ENCODE measurements at places on chromosomes 4 and X.

DNA sequence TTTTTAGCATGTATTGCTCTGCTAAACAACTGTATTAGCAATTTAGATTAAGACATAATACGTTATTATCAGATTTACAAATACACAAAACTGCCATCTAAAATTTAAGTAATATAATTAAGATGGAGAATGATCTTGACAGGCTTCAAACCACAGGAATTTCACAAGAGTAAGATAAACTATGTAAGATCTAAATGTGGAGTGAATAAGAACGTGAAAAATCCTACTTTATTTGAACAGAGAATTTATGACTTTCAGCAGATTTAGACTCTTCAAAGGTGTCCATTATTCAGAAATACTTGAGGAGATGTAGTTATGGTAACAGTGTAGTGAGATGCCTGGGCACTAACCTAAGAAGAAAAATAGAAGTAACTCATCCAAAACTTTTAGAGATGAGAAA, 73.2 kb downstream of the SLC4A4 start:
- DNase-seq = no peak

- DNase-seq = no peak
Measured at GRCh38 chrX:47215291-47215900, 3.1 kb upstream of the CDK16 start.

GRCh38 chr4:1195109-1195671, 22.8 kb upstream of the SPON2 start:
- no peak for DNase-seq

DNA sequence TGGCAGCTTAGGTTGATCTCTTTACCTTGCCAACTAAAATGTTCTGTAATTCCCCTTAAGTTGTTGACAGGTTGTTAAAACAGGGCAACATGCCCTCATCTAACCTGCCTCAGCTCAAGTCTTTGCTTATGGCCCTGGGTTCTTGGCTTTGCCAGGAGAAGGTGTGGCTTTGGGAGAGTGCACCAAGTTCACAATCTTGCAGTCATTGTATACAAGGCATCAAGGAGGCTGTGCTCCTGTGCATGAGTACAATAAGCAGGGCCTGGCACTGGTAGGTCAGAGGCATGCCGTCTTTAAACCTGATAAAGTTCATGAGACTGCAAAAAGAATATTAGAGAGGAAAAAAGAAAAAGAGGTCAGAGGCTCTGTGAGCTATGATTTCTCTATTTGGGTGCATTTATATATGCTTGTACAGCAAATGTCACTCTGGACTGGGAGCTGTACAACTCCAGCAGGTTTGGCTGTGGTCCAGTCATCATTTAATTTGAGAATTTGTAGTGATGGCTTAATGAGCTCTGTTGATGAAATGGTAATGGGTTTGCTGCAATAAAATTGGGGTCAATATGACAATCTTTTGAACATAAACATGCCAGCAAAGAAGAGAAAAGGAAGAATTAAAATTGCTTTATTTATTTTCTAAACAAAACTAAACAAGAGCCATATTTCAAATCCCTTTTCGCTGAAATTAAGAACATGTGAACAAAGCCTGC, 30.3 kb downstream of the AREG start:
- no peak for DNase-seq

- DNase-seq = no peak
Measured at GRCh38 chr4:46081248-46081647, 42.6 kb downstream of the GABRG1 start.

DNA sequence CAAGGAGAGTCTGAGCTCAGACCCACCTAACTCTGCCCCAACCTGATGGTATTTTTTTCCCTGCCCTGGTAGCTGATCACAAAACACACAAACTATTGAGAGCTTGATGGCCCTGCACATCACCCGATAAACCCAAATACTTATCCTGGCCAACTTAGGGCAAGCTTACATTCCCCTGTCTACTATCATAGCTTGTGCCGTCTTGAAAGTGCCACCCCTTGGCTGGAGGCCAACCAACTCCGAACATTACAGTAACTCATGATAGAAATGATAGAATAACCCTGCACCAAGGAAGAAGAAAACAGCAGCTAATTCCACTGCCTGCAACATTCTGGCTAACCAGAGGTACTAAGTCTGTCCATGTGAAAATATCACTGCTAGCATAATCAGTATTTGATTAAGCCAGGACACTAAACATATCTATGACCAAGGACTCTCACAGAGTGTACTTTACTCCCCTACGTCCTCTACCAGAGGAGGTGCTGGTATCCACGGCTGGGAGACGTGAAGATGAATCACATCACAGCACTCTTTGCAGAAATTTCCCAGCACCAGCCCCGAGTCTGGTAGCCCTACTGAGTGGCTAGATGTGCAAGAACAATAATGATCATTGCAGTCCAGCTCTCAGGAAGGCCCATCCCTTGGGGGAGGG, 8.9 kb downstream of the STBD1 start:
- DNase-seq = no peak

GRCh38 chr4:38780833-38781484, 1.8 kb downstream of the TLR10 start:
- DNase-seq = no peak

DNA sequence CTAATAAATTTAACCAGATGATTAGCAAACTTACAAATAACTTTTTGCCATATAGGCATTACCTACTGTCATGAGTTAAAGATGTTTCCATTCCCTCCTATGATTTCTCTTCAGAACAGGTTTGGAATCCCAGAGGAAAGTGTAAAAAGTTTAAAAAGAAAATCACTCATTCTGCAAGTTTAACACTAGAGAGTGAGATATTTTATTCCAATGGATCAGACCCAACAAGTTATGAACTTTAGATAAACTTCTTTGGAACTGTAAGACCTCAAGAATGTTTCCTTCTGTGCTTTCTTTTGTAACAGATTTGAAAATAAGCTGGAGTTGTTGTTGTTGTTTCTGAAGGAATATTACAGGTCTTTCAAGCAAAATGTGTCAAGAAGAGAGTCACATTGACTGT, 51.6 kb downstream of the PPP3CA start:
- DNase-seq = no peak

GRCh38 chr4:56979421-56980072, 851 bp downstream of the POLR2B start:
- DNase-seq = peak; percentile 31

DNA sequence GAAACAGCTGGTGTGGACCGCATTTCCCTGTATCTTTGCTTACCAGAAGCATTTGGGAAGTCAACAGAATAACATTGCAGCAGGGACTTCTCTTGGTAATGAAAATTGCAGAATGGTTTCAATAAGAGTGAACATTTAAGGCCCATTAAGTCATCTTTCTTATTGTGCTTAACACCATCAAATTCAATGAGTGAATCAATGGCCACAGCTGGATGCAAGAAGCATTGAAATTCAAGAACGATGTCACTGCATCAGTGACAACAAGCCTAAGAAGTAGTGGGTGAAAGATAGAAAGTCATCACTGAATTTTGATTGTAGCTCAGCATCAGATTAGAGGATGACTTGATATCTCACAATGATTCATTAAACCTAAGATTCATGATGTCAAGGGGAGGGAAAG, 93.9 kb upstream of the GPM6A start:
- no peak for DNase-seq

DNA sequence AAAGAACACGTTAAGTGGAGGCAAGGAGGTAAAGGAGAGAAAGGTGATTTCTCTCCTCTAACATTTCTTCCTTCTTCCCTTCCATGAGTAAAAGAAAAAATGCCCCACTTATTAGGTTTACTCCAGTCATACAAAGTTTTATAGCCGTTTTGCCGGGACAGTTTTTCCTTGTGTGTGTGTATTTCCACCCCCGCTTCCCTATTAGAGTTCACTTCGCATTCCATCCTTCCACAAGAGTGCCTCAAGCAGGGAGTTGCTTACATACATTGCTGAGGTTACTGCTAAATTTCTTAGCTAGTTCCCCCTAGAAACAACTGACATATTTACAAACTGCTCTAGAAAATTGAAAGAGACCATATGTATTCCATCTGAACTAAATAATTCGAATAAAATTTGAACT, 45.2 kb upstream of the BMP15 start:
- no peak for DNase-seq

- DNase-seq = no peak
Measured at GRCh38 chr4:2426069-2426397, 7.3 kb downstream of the CFAP99 start.

GRCh38 chrX:2391869-2392606, 108.7 kb downstream of the DHRSX start:
- no peak for DNase-seq

DNA sequence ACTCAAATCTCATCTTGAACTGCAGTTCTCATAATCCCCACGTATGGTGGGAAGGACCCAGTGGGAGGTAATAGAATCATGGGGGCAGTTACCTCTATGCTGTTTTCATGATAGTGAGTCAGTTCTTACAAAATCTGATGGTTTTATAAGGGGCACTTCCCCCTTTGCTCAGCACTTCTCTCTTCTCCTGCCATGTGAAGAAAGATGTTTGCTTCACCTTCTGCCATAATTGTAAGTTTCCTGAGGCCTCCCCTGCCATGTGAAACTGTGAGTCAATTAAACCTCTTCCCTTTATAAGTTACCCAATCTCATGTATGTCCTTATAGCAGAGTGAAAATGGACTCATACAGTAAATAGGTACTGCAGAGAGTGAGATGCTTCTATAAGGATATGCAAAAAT, 1050.6 kb upstream of the GRIA3 start:
- no peak for DNase-seq

DNA sequence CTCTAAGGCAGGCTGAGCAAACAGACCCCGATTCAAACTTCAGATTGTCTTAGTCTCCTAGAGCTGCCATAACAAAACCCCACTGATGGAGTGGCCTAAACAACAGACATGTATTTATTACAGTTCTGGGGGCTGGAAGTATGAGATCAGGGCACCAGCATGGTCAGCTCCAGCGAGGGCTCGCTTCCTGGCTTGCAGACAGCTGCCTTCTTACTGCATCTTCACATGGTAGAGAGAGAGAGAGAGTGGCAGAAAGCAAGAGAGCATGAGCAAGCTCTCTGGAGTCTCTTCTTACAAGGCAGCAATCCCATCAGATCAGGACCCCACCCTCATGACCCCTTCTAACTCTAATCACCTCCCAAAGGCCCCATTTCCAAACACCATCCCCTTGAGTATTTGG, 22.3 kb upstream of the SORCS2 start:
- no peak for DNase-seq

- no peak for DNase-seq
Measured at GRCh38 chr4:152193059-152193458, 342.8 kb downstream of the FBXW7 start.

- no peak for DNase-seq
Measured at GRCh38 chr4:15684498-15684897, 2.9 kb downstream of the FAM200B start.

GRCh38 chr4:6943012-6943884, 33.6 kb downstream of the TBC1D14 start:
- DNase-seq = no peak

DNA sequence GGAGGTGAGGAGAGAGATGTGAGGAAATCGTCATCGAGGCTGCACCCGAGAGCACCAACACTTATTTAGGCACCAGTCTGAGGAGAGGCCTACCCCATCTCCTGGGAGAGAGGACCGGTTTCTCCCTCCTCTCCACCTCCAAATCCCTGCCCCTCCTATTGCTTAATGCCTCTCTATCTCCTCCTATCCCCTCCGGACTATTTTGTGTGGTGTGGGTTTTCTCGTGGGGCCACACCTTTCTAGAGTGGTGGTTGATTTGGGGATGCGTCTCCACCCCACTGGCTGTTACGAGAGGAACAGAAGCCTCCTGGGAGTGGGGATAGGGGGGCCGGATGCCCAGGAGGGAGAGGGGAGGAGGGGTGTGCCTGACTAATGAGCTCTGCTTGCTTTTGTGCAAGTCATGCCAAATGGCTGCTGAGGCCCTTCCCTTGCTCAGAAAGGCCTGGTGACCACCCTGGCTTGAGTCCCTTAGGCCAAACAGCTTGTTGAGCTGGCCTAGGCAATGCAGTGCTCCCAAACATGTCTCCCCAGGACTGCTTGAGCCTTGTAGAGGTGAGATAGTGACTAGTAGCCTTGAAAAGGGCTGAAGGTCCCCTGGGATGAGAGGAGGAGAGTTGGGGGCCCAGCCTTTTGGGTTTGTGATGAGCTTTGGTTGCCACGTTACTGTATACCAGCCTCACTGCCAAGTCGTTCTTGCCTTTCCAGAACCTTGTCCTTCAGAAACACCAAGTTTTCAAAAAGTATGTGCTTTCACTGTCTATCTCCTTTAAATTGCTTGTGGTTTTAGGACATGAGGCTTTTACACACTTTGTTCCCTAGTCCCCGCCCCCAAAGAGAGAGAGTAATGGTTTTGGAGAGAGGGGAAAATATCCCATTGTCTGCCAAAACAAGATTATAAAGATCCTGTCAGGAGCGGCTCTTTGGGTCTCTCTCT, 1.2 kb downstream of the MSN start:
- DNase-seq = peak; percentile 25

DNA sequence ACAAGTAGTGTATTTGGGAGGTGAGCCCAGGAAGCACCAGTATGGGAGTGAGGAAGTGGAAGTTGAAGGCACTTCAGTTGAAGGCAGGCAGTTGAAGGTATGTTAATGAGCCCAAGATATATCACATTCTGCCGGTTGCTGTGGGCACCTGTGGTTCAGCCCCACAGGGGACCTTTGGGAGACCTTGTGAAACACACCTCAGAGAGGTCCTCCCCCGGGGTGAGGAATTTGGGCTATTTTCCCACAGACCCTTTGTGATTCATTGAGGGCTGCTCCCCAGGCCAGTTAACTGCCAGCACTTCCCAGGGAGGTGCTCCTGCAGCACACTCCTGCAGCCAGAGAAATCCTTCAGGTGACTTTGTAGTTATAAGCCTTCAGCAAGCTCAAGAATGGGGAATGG, 45.9 kb downstream of the PTCHD1 start:
- no peak for DNase-seq

GRCh38 chr4:15587649-15588048, 67.5 kb downstream of the FBXL5 start:
- no peak for DNase-seq

DNA sequence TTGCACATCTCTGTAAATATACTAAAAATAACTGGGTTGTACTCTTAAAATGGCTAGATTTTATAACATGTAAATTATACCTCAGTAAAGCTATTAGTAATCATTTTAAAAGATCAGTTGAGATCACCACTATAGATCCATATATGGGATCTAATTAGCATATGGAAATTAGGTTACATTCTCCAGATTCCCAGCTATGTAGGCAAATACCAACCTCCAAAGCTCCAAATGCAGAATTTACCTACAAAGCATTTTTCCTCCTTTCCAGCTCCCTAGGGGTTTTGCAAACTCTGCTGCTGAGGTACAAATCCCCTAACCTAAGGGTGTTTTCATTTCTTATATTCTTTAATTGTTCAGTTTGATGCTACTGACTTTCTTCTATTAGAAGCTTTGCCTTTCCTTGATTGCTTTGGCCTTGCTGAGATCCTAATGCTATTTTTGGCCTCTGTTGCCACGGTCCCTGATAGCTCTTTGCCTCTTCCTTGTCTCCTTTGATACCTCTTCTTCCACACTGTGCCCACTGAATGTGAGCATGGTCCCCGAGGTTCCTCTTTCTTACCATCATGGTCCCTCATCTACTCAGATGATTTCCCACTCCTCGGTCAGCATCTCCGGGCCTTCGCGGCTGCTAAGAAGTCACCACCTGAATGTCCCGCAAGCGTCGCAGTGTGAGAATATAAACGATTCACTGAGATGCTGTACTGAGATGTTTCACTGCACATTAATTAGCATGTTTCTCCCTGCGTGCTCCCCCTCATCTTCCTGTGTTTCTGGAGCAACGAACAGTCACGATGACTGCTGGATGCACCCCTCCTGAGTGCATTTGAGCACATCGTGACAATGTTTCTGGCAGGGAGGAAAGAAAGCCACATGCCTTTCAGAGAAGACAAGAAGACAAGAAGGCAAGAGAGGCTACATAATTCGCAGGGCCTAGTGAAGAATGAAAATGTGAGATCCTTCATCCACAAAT, 23.8 kb downstream of the ENPP6 start:
- no peak for DNase-seq

- DNase-seq = no peak
Measured at GRCh38 chrX:100928660-100929613, at the start of gene XKRX. XKRX (minus strand) TSS chrX:100928917; CDS start chrX:100928304, 613 bp downstream.
